ENCODE measurements at places on chromosomes 3 and 15. TPM values are rescaled to one million over a fixed set of nuclear protein-coding genes. Genes with fewer than 3 reads are reported as not detected.

DNA sequence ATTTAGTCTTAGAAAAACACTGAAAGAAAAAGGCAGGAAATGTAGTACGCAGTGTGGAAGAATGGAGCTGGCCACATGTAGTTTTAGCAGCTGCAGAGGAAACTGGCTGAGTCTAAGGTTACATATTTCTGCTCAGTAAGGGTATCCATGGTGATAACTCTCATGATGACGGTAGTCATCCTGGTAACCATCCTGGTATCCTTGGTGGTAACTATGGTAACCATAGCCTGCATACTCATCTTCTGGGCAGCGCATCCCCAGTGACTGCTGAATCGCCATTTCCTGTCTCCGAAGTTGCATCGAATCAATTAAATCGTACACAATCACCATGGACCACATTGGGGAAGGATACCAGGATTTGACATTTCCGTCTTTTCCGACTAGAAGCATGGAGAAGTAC, 35.7 kb downstream of the CCDC80 start:
- peak; percentile 92 for DNase-seq

GRCh38 chr15:50148362-50148963, 29.4 kb upstream of the ATP8B4 start:
- DNase-seq = peak; percentile 83

DNA sequence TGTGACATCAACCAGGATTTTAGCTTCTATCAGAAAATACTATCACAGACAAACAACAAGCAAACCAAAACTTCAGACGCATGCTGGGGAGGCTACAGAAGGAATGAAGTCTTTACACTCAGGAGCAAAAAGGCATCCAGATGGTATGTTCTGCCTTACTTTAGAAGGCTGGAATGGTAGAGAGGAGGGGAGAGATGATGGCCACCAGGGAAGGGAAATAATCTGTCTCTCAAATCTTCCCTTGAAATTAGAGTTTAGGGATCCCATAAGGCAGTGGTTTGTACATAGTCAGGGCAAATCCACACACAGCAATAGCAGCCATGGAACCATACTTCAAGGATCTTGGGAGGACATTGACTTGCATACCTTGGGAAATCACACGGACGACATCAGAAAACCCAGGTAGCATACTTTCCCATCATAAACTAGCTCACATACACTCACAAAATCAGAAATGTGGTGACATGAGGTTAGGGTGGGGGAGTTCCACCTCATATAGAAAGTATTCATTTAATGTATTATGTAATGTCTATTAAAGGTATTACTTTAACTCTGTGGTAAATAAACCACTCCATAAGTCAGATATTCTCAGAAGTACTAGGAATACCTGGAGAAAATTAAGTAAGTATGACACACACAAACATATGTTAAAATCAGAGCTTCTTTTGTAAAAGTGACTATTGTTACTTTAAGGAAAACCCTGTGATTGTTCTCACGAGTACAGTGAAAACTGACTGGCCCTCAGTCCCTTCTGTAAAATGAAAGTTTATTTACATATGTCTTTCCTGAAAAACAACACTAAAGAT, 9.4 kb downstream of the BTLA start:
- DNase-seq = no peak

DNA sequence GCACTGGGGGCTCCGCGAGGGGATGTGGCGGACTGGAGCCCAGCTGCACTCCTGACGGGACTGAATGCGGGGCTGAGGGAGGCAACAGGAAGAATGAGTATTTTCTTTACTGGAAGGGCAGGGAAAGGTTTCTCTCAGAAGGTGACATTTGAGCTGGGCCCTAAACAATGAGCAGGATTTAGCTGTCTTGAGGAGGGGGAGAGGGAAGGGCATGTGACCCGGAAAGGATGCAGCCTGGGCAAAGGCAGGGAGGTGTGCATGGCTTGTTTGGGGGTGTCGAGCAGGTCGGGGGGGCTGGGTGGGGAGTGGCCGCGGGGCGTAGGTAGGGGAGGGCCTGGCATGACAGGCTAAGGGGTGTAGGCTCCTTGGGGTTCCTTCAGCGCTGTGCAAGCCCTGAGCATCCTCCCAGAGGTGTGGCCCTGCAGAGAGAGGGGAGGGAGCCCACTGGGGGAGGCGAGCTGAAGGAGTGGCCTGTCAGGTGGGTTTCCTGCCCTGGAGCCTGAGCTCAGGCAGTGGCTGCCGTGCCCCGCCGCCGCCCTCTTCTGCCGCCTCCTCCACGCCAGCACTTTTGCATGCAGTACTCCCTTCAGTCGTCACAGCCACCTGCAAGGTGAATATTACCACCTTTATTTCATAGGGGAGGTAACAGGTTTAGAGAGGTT, 17.2 kb upstream of the ANKDD1A start:
- no peak for DNase-seq

Gene MYZAP
- not detected for total RNA-seq

- no peak for DNase-seq
Measured at GRCh38 chr3:76969996-76970615, 69.8 kb upstream of the ROBO2 start.

- DNase-seq = no peak
Measured at GRCh38 chr15:28969511-28970085, 83.8 kb downstream of the APBA2 start.

- DNase-seq = no peak
Measured at GRCh38 chr3:97736928-97737327, 27.6 kb upstream of the ARL6 start.

DNA sequence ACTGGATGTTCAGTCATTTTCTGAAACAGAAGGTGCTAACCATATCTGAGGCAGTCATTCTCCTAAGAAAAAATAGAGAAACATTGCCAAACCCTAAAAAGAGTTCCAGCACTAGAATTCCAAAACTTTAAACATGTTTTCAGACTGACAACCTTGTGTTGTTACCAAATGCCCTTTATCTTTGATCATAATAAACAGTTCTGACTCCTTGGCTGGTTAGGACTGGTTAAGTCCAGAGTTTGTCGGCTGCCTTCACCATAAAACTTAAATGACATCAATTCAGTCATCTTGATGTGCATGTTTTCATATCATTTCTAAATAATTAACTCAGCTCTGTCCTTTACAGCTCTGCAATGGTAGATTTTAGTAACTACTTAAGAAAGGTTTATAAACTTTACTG, 68.0 kb downstream of the COL8A1 start:
- DNase-seq = peak; percentile 57

Gene CKMT1A
- not detected for total RNA-seq

- peak; percentile 72 for DNase-seq
Measured at GRCh38 chr3:79086514-79086913, 681.3 kb downstream of the ROBO1 start.

DNA sequence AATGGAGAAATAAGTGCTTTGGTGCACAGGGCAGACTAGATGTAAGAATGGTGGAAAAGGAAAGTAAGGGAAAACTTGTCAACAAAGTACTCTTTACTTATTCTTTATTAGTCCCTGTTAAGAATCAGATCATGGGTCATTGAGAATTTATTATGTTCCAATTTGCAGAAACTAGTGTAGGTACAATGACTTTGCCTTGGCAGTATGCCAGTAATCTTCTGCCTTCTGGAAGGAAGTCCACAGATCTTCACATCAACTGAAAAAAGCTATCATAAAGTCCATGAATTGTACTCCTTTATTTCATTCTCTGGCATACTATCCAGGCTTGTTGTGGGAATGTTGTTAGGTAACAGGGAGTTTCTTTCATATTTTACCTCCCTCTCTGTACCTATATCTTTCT, 88.2 kb upstream of the FLNB start:
- no peak for DNase-seq

Gene PDZRN3
- 40.5 TPM for total RNA-seq

DNA sequence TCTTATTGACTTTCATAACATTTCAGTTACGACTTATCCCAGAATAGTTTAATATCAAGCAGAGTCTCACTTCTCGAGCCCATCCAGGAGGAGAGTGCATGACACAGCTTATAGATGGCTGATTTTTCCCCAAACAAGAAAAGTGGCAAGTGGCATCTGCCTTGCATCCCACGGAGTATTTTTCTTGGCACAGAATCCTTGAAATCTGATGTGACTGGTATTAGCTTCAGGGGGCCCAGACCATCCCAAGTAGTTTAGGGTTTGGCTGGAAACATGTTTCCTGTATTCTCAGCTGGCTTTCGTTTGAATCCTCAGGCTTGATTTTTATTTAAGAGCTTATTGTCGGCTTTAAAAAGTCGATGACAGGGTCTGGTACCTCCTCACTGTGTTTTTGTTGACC, 20.7 kb upstream of the FBXL22 start:
- no peak for DNase-seq

GRCh38 chr15:101724675-101725005, 367 bp upstream of the TARS3 start:
- DNase-seq = no peak

- peak; percentile 92 for DNase-seq
Measured at GRCh38 chr15:101179341-101180153, 72.3 kb downstream of the CHSY1 start.

DNA sequence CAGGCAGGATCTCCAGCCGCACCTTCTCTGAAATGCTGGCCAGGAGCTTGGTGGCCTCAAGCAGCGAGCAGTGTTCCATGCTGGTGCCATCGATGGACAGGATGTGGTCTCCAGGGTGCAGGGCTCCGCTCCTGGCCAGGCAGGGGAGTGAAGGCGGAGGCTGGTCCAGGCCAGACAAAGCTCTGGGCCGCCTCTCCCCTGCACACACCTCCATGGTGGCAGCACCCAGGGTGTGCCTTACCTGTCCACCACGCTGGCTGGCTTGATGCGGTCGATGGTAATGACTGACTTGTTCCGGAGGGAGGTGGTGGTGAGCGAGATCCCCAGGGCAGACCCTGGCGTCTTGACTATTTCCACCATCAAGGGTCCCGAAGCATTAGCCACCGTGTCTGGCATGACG, 20.0 kb downstream of the GRIP2 start:
- DNase-seq = no peak

DNA sequence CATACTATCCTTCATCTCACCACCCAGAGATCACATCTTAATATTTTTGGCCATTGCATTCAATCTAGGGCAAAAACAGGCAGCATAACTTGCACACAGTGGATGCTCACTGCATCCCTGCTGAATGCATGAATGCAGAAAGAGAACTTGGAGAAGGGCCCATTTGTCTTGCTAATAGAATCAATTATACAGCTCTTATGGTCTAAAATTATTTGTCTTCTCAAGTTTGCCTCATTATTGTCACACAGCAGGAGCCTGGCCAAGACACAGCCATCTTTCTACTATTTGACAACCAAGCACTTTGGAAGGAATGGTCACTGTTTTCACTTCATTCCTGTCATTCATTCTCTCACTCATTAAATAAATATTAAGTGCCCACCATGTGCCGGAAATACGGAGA, 1.2 kb upstream of the ARHGEF26 start:
- no peak for DNase-seq

DNA sequence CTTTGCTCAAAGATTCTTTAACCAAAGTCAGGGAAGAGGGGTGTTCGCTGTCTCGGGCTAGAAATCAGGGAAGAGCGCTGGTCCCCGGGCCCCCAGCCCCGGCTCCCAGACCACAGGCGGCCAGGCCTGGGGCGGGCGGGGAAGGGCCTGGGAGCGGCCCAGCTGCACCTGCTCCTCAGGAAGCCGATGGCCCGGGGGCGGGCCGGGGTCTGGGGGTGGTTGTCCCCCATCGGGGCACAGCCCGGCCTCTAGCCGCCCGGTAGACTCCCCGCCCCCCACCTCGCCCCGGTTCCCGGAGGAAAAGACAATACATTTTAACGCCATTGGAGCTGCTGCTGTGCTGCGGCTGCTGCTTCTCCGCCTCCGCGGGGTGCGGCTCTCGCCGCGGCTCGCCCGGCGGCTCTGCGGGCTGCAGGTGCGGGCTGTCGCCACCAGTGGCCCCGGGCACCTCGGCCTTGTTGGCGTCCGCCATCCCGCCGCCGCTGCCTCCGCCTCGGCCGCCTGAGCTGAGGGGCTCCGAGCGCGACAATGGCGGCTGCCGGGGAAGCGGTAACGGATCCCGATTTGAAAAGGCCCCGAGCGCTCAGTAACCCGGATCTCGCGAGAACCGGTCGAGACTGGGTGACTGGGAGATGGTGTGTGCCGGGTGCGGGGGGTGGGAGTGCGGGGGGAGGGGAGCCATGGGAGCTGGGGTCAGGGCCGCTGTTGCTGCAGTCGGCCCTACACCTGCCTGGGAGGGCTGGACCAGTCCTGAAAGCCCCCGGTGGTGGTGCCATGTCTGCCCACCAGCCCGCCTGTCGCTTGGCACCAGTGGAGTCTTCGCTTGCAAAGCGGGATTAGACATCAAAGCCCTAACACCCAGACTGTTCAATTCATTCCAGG, at the start of gene MYEF2:
Gene MYEF2 (minus strand): TSS at position 530 of the 882 bp plus-strand sequence. CDS start 58 bp downstream, at position 472.
- peak; percentile 46 for DNase-seq

GRCh38 chr3:29871087-29871486, 590.2 kb downstream of the RBMS3 start:
- no peak for DNase-seq

DNA sequence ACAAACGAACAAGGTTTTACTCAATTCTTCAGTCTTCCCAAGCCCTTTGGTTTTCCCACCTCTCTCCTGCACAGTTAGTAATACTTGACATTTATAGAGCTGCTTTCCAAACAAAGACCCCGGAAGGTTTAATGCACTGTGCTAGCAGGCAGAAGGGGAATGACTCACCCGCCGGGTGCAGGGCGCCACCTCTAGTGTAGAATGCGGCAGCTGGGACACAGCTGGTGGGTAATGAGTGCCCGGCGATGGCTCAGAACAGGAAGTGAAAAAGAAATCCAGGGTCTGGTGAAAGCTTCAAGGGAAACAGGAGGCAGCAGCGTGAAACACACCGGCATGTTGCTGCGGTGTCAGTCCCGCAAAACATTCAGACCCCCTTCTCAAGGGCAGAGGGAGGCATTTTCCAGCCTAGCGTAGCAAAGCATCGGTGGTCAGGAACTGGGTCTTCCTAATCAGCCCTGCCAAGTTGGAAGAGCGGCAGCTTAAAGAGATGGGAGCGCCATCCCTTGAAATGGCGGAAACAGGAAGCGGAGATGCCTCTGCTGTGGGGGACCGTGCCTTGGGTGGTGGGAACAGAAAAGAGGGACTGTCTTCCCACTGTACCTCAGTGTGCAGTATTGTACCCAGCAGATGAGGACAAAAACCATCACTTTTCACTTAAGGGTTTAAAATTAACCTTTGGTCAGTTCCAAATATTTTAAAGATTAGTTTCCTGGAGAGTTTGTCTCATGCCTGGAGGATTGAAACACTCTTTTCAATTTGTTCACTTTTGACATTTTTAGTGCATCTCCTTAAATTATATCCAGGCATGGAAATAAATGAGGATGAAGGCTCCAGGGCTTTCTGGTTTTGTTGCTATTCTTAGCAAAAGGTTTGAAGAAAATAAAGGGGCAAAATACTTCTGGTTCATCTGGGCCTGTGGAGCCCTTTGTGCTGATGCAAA, 160.7 kb upstream of the MCTP2 start:
- DNase-seq = no peak

Gene CORO2B
- total RNA-seq = 8.1 TPM

All from fibroblast of the aortic adventitia (primary cell).